Tongue (tissue), 3 donors: ENCODE measurements at places on chromosomes 7 and 10. TPM values are rescaled to one million over a fixed set of nuclear protein-coding genes. Genes with fewer than 3 reads are reported as not detected.

The ZNF727 gene
- not detected for total RNA-seq

The TACC2 gene
- total RNA-seq, result 128 TPM

The SLC4A2 gene
- 52.6 TPM for total RNA-seq

The ZNF503 gene
- 12.6 TPM for total RNA-seq

The PRLHR gene
- total RNA-seq, result not detected
